ENCODE measurements at places on chromosomes 16 and 17. TPM values are rescaled to one million over a fixed set of nuclear protein-coding genes. Genes with fewer than 3 reads are reported as not detected.

- DNase-seq = peak; percentile 95
Measured at GRCh38 chr16:87201052-87201451, 116.1 kb downstream of the C16orf95 start.

DNA sequence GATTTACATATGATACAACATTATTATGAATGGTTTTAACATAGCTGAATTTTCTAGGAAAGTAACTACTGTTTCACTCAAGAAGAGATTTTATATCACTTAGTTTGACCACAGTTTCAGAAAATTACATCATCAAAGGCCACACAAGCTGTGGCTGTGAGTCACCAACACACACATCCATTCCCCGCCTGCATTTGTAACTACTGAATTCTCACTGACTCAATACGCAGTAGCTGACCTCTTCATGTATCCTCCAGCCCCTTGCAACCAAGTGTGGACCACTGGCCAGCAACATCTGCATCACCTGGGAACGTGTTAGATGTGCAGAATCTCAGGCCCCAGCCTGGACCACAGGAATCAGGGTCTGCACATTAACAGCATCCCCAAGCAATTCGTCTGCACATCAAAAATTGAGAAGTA lies 197.6 kb downstream of the XYLT1 start:
- peak; percentile 76 for DNase-seq

DNA sequence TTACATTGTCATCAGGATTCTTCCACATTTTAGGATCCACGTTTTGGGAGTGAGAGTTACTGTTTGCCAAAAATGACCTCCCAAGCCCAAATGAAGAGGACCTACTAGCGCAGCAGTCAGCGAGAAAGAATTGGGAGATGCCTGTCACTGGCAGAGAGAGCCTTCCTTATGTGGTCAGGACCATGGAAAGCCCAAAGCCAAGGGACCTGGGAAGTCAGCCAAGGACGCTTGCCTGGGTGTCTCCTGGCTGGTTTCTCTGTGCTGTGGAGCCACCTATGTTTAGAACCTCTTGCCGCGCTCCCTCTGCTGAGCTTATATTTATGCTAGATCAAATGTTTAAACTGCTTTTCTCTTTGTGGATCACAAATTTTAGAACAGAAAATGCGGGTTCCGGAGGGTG lies 24.9 kb upstream of the RHBDL3 start:
- DNase-seq = no peak

- no peak for DNase-seq
Measured at GRCh38 chr17:62706598-62707424, 79.3 kb downstream of the MRC2 start.

DNA sequence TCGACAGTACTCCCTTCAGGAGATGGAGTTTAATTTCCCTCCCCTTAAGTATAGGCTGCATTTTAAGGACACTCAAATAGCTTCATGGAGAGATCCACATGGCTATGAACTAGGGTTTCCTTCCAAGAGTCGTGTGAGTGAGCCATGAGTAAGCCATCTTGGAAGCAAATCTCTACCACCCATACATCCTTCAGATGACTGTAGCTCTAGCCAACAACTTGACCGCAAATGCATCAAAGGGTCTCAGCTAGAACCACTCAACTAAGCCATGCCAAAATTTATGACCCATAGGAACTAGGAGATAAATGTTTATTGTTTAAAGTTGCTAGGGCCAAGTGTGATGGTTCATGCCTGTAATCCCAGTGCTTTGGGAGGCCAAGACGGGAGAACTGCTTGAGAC lies 43.4 kb downstream of the METTL16 start:
- peak; percentile 87 for DNase-seq

TMC8 gene
- polyA plus RNA-seq = not detected

GCGR gene
- not detected for polyA plus RNA-seq

NIP7 gene
- polyA plus RNA-seq = 12.1 TPM

All from AG04450 (cell line).